ENCODE measurements at places on chromosomes 11 and 22. TPM values are rescaled to one million over a fixed set of nuclear protein-coding genes. Genes with fewer than 3 reads are reported as not detected.

GTF2H1 gene
- total RNA-seq: 58.1 TPM

NLRP14 gene
- not detected for total RNA-seq

- no peak for DNase-seq
- no peak overlapping the region for H3K27ac ChIP-seq
- H3K27me3 ChIP-seq: peaks cover 8% of the 10 kb centered on the region
- H3K4me1 ChIP-seq: no peaks in the 10 kb centered on the region
- H3K36me3 ChIP-seq: no peaks in the 10 kb centered on the region
Observed at GRCh38 chr11:7955191-7955590, 10.1 kb downstream of the NLRP10 start.

DNA sequence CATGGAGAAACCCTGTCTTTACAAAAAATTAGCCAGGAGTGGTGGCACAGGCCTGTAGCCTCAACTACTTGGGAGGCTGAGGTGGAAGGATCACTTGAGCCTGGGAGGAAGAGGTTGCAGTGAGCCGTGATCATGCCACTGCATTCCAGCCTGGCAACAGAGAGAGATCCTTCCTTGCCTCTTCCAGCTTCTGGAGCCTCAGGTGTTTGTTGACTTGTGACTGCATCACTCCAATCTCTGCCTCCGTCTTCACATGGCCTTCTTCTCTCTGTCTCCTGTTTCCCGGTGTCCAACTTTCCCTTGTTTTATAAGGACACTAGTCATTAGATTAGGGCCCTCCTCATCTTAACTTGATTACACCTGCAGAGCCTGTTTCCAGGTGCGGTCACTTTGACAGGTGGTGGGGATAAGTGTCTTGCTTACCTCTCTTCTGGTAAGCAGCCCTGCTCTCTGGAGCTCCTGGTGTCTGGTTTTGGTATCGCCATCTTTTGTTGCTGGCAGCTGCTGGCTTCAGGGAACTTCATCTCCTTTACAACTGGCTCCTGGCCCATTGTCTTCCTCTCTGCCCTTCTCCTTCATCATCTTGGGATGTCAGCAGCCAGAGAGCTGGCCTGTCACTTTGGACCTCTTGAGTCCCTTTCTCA lies 8.2 kb upstream of the USP2 start:
- no peak overlapping the region for H3K4me3 ChIP-seq
- H3K36me3 ChIP-seq: no peaks in the 10 kb centered on the region
- no peak overlapping the region for H3K27ac ChIP-seq
- no peaks in the 10 kb centered on the region for H3K4me1 ChIP-seq
- no peaks in the 10 kb centered on the region for H3K27me3 ChIP-seq

- no peak overlapping the region for H3K27ac ChIP-seq
- no peak overlapping the region for H3K4me3 ChIP-seq
- H3K36me3 ChIP-seq: no peaks in the 10 kb centered on the region
- DNase-seq: no peak
- no peaks in the 10 kb centered on the region for H3K27me3 ChIP-seq
Observed at GRCh38 chr22:40594924-40595323, 41.6 kb downstream of the MRTFA start.

GRCh38 chr11:69472541-69473275 lies 8.8 kb upstream of the LINC01488 start:
- H3K27me3 ChIP-seq: no peaks in the 10 kb centered on the region
- H3K27ac ChIP-seq: no peak overlapping the region
- no peaks in the 10 kb centered on the region for H3K36me3 ChIP-seq
- no peak overlapping the region for H3K4me3 ChIP-seq
- no peak for DNase-seq
- no peaks in the 10 kb centered on the region for H3K4me1 ChIP-seq

C1QTNF5 gene
- total RNA-seq: 98.2 TPM

SSTR3 gene
- not detected for total RNA-seq

- no peaks in the 10 kb centered on the region for H3K27me3 ChIP-seq
- no peaks in the 10 kb centered on the region for H3K4me1 ChIP-seq
- DNase-seq: no peak
- H3K36me3 ChIP-seq: no peaks in the 10 kb centered on the region
- H3K27ac ChIP-seq: no peak overlapping the region
Observed at GRCh38 chr22:50027639-50028537, 15.3 kb upstream of the IL17REL start.

GRCh38 chr11:100963375-100963774 lies 166.2 kb downstream of the PGR start:
- H3K27me3 ChIP-seq: no peaks in the 10 kb centered on the region
- no peaks in the 10 kb centered on the region for H3K36me3 ChIP-seq
- no peak overlapping the region for H3K27ac ChIP-seq
- H3K4me3 ChIP-seq: no peak overlapping the region
- H3K4me1 ChIP-seq: peaks cover 15% of the 10 kb centered on the region
